NCI-H2227 treated with DMSO at 0.1 percent for 48 hours (cell line): ENCODE measurements at places on chromosomes 16 and 17.

DNA sequence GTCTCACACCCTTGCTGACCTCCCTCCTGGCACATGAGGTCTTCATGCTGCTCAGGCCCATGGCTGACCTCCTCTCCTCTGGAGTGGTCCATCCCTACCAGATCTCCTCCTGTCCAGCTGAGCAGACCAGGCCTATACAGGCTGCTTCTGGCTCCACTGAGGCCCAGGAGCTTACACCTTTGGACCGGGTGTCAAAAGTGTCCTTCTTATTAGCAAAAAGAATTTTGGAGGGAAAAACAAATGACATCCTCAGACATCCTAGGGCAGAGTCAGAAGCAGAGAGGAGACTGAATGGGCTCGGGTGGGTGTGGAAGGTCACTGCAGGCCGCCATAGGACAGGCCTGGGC lies 38.1 kb downstream of the WSB1 start:
- no peak for DNase-seq

DNA sequence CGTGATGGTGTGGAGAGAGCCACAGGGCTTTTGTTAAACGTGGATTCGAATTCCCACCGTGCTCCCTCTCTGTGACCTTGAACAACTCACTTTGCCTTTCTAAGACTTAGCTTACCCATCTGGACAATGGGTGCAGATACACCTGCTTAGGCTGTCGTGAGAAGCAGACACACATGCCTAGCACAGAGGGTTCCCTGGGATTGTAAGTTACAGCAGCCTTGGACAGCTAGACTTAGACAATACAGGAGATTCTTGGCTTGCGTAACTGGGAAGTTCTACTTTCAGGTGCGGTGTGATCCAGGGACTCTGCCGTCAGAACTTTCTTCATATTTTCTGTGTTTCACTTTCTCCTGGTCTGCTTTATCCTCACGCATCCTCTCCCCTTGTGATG lies 127.0 kb downstream of the ABCC1 start:
- no peak for DNase-seq

GRCh38 chr16:23539984-23540816 lies 16.9 kb downstream of the EARS2 start:
- no peak for DNase-seq

DNA sequence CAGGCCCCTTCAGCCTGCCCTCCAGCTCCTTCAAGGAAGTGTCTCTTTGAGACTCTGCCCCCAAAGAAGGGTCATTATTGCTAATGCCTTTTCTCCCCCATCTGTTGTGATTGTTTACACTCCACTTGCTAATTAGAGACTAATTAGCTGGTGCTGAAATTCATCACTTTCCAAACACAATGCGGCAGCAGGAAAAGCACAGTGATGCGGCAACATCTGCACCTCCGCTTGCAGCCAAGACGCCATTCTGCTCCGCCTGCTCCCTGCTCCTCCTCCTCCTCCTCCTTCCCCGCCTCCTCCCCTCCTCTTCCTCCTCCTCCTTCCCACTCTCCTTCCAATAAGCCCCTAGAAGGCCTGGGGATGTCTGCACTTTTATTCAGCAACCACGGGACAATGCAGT lies 110.5 kb downstream of the SDK2 start:
- DNase-seq = no peak

- DNase-seq = no peak
Observed at GRCh38 chr17:29190592-29191207, 10.5 kb upstream of the MYO18A start.

- no peak for DNase-seq
Observed at GRCh38 chr17:52297230-52298010, 138.9 kb upstream of the CA10 start.

GRCh38 chr16:88477631-88478519 lies 24.8 kb downstream of the ZFPM1 start:
- DNase-seq = no peak

- no peak for DNase-seq
Observed at GRCh38 chr16:63689068-63689467, 1432.8 kb downstream of the CDH11 start.

DNA sequence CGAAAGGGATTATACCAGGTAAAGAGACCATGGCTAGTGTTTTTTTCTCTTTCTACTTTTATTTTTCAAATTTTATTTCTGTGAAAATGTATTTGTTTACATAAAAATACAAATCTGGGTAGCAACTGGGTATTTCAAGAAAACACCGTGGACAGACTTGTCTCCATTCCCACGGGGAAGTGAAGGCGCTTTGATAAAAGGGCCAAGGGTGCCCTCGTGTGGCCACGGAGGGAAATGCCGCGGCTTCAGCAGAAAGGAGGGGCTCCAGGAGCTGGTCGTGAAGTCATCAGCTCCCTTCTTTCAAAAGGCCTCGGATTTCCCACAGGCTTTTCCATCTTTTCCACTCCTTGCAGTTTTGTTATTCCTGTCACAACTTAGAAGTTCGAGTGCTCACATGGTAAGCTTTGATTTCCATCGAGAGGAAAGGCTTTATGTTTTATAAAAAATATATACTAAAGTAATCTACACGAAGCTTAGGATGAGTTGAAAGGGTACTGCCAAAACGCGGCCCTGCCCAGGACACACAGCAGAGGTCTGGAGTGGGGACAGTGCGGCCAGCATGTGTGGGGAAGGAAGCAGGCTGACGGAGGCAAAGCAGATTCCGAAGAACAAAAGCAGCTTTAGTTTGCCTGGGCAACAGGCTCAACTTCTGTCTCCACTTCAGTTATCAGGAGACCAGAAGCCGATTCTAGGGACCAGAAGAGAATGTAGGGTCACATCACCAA lies 15.3 kb upstream of the MNT start:
- DNase-seq = peak; percentile 64

GRCh38 chr16:71499775-71500364 lies 10.7 kb upstream of the ZNF19 start:
- DNase-seq = peak; percentile 47

- DNase-seq = no peak
Observed at GRCh38 chr16:19430345-19430744, 12.7 kb downstream of the TMC5 start.

- DNase-seq = no peak
Observed at GRCh38 chr17:81483085-81483861, 29.3 kb downstream of the ACTG1 start.

DNA sequence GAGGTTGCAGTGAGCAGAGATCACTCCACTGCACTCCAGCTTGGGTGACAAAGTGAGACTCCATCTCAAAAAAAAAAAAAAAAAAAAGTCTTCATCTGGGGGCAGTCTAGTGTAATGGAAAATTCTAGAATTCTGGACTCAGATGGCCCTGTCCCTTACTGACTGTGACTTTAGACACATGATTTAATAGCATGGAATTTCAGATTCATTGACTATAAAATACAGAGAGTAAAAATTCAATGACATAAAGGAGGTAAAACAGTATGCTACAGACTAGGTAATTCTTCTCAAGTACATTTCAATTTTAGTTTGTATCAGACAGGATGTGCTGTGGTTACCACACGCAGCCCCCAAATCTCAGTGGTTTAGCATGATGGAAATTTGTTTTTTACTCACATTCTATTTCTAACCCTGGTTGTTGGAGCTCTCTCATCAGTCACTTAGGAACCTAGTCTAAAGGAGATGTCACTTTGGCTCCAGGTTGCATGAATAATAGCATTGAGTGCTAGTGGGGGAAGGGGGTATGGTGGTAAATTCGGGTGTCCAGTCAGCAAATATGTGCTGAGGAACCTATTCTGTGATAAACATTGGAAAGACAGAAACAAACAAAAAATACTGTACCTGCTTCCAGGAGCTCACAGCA lies 444.0 kb downstream of the XYLT1 start:
- no peak for DNase-seq

DNA sequence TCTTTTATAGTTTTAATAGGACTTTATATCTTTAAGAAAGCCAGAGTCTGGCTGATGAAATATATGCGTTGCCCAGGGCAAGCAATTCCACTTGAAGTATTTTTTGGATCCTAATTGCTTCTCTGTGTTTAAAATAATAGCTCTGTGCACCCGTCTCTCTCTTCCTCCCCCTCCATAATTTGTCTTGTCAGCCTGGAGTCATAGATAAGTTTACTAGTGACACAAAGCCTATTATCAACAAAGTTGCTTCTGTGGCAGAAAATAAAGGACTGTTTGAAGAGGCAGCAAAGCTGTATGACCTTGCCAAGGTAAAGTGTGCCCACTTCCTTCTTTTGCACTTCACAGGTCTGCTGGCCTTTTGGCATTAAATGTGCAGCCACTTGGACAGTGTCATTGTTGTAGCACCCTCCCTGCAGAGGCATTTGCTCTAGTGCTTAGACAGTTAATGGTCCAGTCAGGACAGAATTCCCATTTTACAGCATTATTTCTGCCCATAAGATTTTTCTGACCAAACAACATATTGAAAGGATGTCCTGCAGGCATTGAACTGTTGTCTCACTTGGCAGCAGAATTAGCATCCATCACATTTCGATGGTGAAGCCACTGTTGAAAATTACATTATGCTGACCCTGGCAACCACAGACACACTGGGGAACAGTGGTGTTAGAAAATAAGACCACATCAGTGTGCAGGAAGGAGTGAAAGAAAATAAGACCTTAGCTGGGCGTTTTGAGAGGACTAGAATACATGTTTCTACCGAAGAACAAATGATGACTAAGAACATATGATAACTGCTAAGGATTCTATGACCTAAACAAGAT lies 28.4 kb upstream of the SLC12A3 start:
- DNase-seq = peak; percentile 28

- no peak for DNase-seq
Observed at GRCh38 chr17:46125831-46126230, 67.4 kb downstream of the KANSL1 start.

GRCh38 chr17:66673668-66674276 lies 161.1 kb upstream of the CACNG5 start:
- peak; percentile 80 for DNase-seq

GRCh38 chr16:63690267-63690666 lies 1431.6 kb downstream of the CDH11 start:
- DNase-seq = no peak

DNA sequence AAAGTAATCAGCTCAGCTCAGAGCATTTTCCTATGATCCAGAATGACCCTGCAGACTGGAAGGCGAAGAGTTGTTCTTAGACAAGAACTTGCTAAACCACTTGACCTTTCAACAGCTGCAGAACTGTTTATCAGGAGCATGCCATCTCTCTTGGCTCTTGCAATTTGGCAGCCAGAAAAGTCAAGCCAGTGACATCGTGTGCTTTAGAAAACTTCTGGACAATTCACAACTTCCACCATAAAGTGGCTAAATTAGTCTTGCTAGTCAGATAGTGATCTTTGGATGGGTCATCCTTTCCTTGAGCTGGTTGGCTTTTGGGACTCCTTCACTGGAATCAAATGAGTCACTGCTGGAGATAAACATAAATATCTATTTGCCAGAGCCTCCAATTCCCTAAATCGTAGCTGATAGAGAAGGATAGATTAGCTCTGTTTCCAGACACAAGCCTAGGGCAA lies 146.5 kb downstream of the MAP2K6 start:
- DNase-seq = no peak

- no peak for DNase-seq
Observed at GRCh38 chr16:51416926-51417325, 265.9 kb upstream of the SALL1 start.

DNA sequence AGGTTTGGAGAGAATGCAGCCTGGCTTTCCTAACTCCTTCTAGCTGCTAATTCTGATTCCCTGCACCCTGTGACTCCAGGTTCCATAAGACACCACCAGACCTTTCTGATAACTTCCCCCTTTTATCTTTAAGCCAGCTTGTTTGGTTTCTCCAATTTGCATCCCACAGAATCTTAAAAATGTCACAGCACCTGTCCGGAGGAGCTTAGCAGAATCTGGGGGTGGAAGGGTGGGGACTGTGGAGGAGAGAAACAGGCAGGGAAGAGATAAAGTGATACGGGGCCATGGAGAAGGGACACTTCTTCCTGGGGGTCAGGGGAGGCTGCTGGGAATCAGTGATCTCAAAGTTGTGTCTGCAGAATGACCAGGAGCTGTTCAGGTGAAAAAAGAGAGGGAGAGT lies 59.4 kb downstream of the FOXL1 start:
- DNase-seq = no peak

DNA sequence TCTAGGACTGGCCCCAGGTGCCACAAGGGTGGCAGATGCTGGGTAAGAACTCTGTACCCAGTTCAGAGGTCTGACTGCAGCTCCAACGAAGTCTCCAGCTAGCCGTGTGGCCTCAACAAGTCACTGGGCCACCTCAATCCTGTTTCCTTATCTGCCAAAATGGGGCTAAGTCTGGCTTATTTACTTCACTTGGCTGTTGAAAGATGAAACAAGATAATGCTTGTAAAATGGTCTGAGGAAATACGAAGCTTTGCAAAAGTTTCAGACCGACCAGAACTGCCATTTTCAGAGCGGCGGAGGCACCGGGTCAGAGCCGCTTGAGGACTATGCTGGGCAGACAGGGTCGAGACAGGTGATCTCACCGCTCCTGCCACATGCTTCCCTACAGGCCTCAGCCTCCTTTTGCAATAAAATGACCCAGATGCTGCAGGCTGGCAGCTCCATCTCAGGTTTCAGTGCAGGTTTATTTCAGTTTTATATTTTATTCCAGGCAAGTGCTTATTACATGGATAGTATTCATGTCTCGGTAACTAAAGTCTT lies 17.2 kb downstream of the MNT start:
- DNase-seq = no peak

- DNase-seq = no peak
Observed at GRCh38 chr16:67482233-67482924, 968 bp downstream of the AGRP start.

DNA sequence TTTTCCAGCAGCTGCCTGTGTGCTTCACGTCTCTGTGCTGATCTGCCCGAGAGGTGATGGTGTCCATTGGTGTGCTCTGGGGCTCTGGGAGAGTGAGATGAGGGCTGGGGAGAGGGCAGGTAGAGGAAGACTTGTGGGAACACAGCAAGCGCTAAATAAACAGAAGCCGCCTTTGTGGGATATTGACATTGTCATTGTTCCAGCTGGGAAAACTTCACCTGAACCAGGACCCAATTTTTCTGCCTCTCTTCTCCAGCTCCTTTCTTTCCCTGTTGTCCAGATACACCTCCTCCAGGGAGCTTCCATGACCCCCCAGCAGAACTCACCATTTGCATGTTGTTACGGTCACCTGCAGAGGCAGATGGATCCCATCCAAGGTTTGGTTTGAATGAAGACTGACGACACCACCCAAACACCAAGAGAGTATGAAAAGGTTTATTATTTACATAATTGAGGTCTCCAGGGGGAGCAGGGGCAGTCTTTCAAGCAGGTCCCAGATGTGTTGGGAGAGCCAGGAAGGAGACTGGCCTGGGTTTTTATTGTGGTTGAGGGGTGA lies 3.6 kb upstream of the ITGA3 start:
- no peak for DNase-seq
